ENCODE measurements at places on chromosomes 2 and 18.

DNA sequence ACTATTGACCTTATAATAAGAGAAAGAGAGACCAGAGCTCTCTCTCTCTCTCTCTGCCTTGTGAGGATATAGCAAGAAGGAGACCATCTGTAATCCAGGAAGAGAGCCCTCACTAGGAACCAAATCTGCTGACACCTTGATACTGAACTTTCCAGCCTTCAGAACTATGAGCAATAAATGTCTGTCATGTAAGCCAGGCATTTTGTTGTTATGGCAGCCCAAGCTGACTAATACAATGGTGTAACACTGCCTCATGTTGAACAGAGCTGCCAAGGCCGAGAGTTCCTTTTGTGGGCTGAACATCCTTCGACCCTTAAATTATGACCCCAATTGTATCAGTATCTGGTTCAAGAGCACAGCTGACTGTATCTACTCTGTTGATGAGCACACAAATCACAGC lies 108.0 kb downstream of the LRRC30 start:
- no peak for DNase-seq

DNA sequence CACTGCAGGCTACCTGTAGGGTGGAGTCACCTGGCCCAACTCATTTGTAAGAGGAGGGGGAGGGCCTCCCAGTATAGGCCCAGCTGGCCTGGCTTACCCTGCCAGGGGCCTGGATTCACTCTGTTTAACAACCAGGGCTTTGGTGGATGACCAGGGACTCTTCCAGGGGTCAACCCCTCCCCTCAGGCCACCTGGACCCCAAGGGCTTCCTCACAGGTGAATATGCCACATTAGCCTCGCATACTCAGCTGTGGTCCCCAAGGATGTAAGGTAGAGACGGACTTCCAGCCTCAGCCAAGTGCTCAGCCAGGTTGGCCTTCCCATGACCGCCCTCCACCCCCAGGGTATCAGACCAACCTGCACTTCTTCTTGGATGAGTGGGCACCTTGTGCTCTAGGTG lies 8.8 kb upstream of the SH3RF3 start:
- no peak for DNase-seq

- no peak for DNase-seq
These were observed 5.0 kb downstream of the RFX8 start for GRCh38 chr2:101469863-101470262.

GRCh38 chr2:136029149-136029548 lies 43.7 kb upstream of the DARS1 start:
- DNase-seq = no peak

GRCh38 chr2:223465793-223466192 lies 136.4 kb downstream of the SCG2 start:
- no peak for DNase-seq

GRCh38 chr2:54422072-54422581 lies 34.0 kb upstream of the SPTBN1 start:
- no peak for DNase-seq

DNA sequence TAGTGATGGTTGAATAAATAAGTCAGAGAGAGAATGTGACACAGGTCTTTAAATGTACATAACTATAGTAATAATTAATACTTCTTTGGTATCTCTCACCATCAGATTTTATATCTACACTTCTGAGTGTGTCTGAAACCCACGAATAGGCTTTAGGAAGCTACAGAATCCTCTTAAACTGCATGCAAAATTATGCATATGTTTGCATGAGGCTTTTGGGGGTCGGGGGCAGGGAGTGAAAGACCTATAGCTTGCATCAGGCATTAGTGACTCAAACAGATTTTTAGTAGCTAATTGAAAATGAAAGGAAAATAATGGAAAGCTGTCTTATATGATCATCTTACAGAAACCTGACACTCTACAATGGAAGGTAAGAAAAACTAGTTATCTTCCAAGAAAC lies 14.9 kb downstream of the LRPPRC start:
- DNase-seq = no peak

GRCh38 chr2:1140389-1141003 lies 189.8 kb downstream of the SNTG2 start:
- DNase-seq = no peak

All from activated CD8-positive, alpha-beta memory T cell treated with anti-CD3 and anti-CD28 coated beads for 1 hour (primary cell).